ENCODE measurements at places on chromosomes 6 and 20. TPM values are rescaled to one million over a fixed set of nuclear protein-coding genes. Genes with fewer than 3 reads are reported as not detected.

Gene SLCO4A1
- total RNA-seq: 167 TPM

Gene ENPP4
- total RNA-seq: 5.4 TPM

Gene NRN1
- 0.18 TPM for total RNA-seq

Gene TNFRSF6B
- total RNA-seq: not detected

Gene CAPN11
- total RNA-seq: 1.2 TPM

Gene MROH8
- 1.8 TPM for total RNA-seq

Gene FOXS1
- total RNA-seq: 6.3 TPM

Gene CFAP61
- total RNA-seq: 0.28 TPM

Gene TCF21
- not detected for total RNA-seq

Gene TAP1
- total RNA-seq: 74.7 TPM

Gene CENPW
- total RNA-seq: 62.1 TPM

DNA sequence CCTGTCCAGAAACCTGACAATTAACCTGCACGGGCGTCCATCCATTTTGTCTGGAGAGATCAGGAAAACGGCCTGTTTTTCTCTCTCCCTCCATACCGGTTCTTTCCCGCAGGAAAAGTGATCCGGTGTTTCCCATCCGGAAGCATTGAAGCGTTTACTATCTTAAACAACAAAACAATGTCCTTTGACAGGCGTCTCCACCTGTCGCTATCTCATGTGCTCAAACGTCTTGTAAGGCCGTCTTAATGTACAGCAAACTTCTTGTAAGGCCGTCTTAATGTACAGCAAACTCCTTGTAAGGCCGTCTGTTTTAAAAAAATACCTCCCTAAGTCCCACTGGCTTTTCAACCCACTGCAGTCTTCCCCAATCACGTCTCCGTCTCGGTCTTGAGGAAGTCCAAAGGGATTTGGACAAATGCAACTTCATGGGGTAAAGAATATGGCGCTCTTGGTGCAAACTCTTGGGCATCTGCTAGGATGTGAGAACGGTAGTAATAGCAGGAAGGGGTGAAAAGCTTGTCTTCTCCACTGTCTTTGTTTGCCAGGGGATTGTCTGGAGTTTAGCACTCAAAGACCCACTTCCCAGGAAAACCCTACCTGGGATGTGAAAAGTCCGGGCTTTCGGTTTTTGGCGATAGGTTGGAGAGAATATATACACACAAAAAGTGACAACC is 29.9 kb upstream of the TRIM27 start:
- H3K27me3 ChIP-seq: no peaks in the 10 kb centered on the region
- H3K4me1 ChIP-seq: peaks cover 3% of the 10 kb centered on the region
- H3K27ac ChIP-seq: peak overlapping the region; percentile 67
- no peak for DNase-seq

DNA sequence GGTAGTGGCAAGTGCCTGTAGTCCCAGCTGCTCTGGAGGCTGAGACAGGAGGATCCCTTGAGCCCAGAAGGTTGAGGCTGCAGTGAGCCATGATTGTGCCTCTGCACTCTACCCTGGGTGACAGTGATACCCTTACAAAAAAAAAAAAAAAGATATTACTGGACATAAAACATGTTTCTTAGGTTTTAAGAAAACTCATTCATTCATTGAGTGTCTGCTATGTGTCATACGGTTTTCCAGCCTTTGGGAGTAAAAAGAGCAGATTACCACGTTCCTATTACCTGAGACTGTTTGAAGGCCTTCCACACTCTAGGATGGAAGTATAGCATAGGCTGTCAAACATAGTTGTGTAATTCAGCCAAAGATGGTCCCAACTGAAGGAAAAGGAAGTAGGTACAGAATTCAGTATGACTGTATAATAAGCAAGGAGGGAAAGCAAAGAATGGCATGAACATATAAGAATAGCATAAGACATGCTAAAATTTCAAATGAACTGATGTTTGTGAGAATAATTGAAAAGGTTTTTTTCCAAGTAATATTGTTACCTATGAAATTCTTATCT is 22.0 kb downstream of the STXBP5 start:
- peaks cover 3% of the 10 kb centered on the region for H3K36me3 ChIP-seq
- H3K4me1 ChIP-seq: peaks cover 24% of the 10 kb centered on the region
- H3K4me3 ChIP-seq: no peak overlapping the region
- no peaks in the 10 kb centered on the region for H3K27me3 ChIP-seq
- no peak for DNase-seq

GRCh38 chr6:4346659-4347333 is 211.4 kb upstream of the ECI2 start:
- no peak for DNase-seq
- H3K27me3 ChIP-seq: no peaks in the 10 kb centered on the region
- H3K4me1 ChIP-seq: peaks cover 3% of the 10 kb centered on the region
- no peak overlapping the region for H3K27ac ChIP-seq
- H3K36me3 ChIP-seq: no peaks in the 10 kb centered on the region

DNA sequence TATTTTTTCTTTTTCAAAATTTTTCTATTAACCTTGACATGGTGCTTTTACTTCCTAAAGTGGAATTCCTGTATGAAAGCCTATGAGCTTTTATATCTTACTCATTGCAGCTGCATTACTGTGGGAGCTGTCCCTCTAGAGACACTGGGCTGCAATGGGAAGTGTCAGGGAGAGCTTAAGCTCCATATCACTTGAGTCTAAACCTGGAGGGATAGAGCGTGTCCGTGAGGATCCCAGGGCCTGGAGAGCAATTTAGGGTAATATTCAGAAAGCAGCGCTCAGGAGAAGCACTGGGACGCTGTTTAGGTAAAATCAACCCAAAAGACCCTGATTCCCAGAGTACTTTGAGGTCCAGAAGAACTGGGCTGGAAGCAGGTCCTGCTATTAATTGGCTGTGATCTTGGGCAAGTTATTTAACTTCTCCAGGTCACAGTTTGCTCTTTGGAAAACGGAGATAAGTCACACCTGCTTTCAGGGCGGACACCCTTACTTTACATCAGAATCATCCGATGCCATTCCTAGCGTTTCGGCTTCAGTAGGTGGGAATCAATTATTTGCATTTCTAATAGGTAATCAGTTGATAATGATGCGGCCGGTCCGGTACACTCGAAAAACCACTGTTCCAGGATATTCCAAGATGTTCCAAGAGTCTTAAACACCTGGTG is 628 bp upstream of the ERGIC3 start:
- DNase-seq: no peak
- H3K27me3 ChIP-seq: no peaks in the 10 kb centered on the region
- peak overlapping the region; percentile 72 for H3K4me3 ChIP-seq
- H3K27ac ChIP-seq: peak overlapping the region; percentile 1
- no peaks in the 10 kb centered on the region for H3K4me1 ChIP-seq

GRCh38 chr6:109095036-109095834 is at the start of gene CEP57L1:
Gene CEP57L1 (plus strand): TSS chr6:109095507. CDS start chr6:109145222, 49,715 bp downstream.
- H3K27me3 ChIP-seq: no peaks in the 10 kb centered on the region
- DNase-seq: peak; percentile 98
- peak within 1 kb of the TSS; percentile 64 for H3K4me3 ChIP-seq

GRCh38 chr6:112015725-112016124 is 38.2 kb upstream of the CCN6 start:
- peaks cover 2% of the 10 kb centered on the region for H3K27me3 ChIP-seq
- no peak overlapping the region for H3K4me3 ChIP-seq
- H3K4me1 ChIP-seq: no peaks in the 10 kb centered on the region
- no peak overlapping the region for H3K27ac ChIP-seq
- no peak for DNase-seq
- no peaks in the 10 kb centered on the region for H3K36me3 ChIP-seq

DNA sequence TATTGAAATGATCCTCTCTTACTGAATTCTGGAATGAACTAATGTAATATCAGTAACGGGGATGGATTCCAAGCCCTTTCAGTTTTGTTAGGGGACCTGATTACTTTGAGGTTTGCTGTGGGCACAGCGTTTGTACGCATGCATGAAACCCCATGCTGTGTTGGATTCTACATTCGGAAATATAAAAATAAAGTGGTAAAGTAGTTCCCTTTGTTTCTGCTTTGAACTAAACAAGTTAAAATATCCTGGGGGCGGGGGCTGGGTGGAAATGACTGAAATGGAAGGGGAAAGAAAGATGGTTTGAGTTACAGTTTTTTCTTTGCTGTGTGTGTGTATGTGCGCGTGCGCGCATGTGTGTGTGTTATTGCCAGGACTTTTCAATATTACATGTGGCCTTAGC is 196.5 kb upstream of the OPRM1 start:
- H3K27ac ChIP-seq: no peak overlapping the region
- no peaks in the 10 kb centered on the region for H3K27me3 ChIP-seq
- DNase-seq: no peak
- no peaks in the 10 kb centered on the region for H3K36me3 ChIP-seq

DNA sequence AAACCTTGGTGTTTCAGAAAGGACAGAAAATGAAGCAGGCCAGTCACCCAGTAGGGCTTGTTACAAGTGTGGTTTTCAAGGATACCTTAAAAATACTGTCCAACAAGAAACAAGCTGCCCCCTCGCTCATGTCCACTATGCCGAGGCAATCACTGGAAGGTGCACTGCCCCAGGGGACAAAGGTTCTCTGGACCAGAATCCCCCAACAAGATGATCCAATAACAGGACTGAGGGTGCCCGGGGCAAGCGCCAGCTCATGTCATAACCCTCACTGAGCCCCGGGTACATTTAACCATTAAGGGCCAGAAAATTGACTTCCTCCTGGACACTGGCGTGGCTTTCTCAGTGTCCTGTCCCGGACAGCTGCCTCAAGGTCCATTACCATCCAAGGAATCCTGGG is 6.6 kb upstream of the NT5DC1 start:
- no peaks in the 10 kb centered on the region for H3K4me1 ChIP-seq
- no peaks in the 10 kb centered on the region for H3K36me3 ChIP-seq
- no peak for DNase-seq
- H3K27me3 ChIP-seq: no peaks in the 10 kb centered on the region
- no peak overlapping the region for H3K4me3 ChIP-seq
- no peak overlapping the region for H3K27ac ChIP-seq

DNA sequence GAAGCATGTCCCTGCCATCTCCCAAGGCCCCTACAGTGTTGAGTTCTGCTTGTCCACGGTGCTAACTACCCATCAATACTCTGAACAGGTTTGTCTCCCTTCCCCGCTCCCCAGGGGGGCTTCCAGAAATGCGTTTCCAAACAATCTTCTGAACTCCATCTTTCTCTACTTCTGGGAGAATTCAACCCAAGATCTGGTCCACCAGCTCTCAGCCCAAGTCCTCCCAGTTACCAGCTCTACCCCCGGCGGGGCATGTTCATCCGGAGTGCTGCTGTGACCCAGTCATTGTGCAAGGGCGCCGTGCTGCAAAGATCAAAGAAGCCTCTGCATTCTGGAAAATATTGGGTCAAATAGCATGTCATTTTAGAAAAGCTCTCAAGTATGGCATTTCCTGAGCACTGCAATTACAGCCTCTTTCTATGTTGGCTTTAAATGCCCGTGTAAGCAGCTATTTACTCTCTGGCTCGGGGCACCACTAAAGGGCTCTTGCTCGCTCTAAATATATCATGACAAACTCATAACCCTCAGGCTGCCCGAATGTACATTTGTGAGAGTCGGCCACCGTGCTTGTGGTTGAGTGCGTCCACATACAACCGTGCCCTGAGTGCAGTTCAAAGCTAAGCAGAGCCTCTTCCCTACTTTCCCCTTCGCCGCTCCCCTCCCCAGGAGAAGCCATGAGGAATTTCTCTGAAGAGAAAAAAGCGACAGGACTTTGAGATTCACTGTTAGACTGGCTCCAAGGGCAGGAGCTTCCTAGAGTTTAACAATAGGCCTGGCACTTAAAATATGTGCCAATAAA is 71.6 kb downstream of the BANF2 start:
- no peaks in the 10 kb centered on the region for H3K4me1 ChIP-seq
- H3K27ac ChIP-seq: no peak overlapping the region
- no peak overlapping the region for H3K4me3 ChIP-seq
- H3K36me3 ChIP-seq: no peaks in the 10 kb centered on the region
- no peaks in the 10 kb centered on the region for H3K27me3 ChIP-seq

DNA sequence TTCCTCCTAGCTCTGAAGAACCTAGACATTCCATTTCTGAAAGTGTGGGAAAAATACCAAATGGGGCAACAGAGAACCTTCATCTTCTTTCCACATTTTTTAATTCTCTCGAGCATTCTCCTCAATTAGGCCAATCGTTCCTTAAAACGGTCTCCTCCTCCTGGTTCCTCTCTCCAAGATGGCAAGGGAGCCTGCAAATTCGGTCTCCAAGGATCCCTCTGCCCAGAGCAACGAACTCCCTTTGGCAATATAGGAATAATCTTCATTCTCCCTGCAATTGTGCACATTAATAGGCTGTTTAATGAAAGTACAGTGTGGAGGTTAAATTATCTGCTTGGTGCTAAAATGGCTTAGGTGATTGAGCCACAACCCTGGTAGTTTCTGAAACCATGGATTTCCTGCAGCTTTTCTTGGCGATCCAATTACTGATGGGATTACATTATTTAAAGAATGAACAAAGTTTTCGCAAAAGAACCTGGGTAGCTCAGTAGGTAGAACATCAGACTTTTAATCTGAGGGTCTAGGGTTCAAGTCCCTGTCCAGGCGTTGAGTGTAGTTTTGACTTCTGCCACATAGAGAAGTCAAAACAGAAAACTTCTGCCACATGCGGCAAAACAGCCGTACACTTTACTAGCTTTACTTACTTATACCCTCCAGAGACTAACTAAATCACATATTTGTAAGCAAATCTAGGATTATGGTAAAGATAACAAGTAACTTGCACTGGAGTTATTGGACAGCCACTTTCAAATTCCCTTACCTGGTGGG is 102.9 kb upstream of the ZNF184 start:
- H3K36me3 ChIP-seq: no peaks in the 10 kb centered on the region
- DNase-seq: peak; percentile 90
- H3K4me1 ChIP-seq: peaks cover 5% of the 10 kb centered on the region
- peak overlapping the region; percentile 37 for H3K4me3 ChIP-seq

Data from Panc1 (cell line).